ENCODE measurements at places on chromosomes 16 and 17. TPM values are rescaled to one million over a fixed set of nuclear protein-coding genes. Genes with fewer than 3 reads are reported as not detected.
A peak's percentile ranks its signal among the peaks of the same experiment; 100 is the strongest.

GRCh38 chr16:1237990-1238389, 2.5 kb upstream of the TPSAB1 start:
- H3K27ac ChIP-seq = no peak overlapping the region
- no peaks in the 10 kb centered on the region for H3K4me1 ChIP-seq
- peaks cover 3% of the 10 kb centered on the region for H3K27me3 ChIP-seq

DNA sequence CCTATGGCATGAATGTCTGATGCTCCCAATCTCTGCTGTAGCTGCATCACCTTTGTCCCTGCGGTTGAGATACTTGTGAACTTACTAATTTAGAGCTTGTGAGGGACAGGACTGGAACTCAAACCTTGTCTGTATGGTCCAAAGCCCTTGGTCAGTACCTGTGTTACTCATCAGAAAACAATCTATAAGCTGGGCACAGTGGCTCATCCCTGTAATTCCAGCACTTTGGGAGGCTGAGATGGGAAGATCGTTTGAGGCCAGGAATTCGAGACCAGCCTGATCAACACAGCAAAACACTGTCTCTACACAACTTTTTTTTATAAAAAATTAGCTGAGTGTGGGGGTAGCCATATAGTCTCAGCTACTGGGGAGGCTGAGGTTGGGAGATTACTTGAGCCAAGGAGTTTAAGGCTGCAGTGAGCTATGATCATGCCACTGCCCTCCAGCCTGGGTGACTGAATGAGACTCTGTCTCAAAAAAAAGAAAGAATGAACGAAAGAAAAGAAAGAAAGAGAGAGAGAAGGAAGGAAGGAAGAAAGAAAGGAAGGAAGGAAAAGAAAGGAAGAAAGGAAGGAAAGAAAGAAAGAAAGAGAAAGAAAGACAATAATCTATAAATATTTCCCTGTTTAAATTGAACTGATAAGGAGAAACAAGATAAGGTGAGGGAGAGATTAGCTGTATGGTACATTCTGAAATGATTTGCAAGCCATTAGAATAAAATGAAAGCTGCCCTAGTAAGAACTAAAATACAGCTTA, 31.7 kb upstream of the MYH10 start:
- H3K4me1 ChIP-seq = no peaks in the 10 kb centered on the region
- H3K4me3 ChIP-seq = no peak overlapping the region
- H3K36me3 ChIP-seq = no peaks in the 10 kb centered on the region
- H3K27ac ChIP-seq = no peak overlapping the region
- peaks cover 18% of the 10 kb centered on the region for H3K27me3 ChIP-seq
- DNase-seq = no peak

DNA sequence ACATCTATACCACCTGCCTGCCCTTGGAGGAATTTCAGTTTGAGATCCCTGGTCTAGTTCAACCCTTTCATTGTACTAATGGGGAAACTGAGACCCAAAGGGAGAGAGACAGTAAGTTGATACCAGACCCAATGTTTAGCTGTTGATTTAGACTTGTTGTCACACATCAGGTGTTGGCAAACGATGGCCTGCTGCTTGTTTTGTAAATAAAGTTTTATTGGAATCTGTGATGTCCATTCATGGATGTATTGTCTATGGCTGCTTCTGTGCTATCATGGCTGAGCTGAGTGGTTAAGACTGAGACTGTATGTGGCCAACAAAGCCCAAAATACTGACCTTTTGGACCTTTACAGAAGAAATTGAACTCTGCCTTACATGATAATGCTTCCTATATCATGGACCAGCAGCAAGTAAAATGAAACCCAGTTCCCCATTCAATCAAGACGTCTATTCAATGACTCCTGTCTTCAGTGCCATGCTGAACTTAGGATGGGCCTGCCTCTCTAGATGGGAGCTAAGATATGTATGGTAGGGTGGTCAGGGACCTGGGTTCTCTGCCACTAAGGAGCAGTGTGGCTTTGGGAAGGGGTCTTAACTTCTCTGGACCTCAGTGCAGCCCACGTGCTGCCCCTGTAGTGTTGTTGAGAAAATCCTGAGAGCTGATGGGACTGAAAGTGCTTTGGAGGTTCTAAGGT, 111.0 kb downstream of the IRX5 start:
- no peak overlapping the region for H3K4me3 ChIP-seq
- H3K36me3 ChIP-seq = no peaks in the 10 kb centered on the region
- no peak for DNase-seq
- H3K27me3 ChIP-seq = peaks cover 3% of the 10 kb centered on the region
- H3K27ac ChIP-seq = no peak overlapping the region

GRCh38 chr16:67514382-67514828, 14.2 kb upstream of the RIPOR1 start:
- H3K4me1 ChIP-seq = peaks cover 20% of the 10 kb centered on the region
- no peak overlapping the region for H3K27ac ChIP-seq
- H3K4me3 ChIP-seq = no peak overlapping the region
- H3K27me3 ChIP-seq = peaks cover 4% of the 10 kb centered on the region
- peak; percentile 76 for DNase-seq
- H3K36me3 ChIP-seq = no peaks in the 10 kb centered on the region

DNA sequence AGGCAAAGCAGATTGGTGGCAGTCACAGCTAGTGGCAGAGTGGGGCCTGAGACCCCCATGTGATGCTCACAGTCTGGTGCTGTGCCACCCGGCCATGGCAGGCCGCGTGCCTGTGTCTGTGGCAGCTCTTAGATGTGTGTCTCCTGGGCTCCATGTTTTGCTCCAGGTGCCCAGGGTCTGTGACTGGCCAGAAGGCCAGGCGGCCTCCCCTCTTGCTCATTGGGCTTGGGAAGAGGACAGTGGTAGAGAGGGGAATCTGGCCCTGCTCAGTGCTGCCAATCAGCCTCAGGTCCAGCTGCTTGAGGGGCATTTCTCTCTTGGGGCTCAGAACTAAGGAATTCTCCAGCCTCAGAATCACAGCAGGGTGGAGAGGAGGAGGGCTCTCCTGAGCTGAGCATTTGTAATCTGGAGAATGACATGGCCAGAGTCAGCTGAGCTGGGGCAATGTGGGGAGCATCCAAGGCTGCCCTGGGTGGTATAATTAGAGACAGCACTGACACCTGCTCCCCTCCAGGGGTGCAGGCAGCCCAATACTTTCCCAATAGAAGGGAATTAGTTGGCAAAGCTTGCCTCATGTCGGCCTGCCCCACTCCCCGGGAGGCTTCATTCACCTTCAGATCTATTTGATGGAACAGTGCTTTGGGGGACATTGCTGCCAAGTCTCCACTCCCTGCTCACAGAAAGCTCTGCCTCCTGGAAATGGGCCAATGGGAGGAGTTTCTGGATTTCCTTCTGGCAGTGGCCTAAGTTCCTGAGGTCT, 2.7 kb upstream of the LASP1NB start:
- H3K4me1 ChIP-seq = peaks cover 58% of the 10 kb centered on the region

DNA sequence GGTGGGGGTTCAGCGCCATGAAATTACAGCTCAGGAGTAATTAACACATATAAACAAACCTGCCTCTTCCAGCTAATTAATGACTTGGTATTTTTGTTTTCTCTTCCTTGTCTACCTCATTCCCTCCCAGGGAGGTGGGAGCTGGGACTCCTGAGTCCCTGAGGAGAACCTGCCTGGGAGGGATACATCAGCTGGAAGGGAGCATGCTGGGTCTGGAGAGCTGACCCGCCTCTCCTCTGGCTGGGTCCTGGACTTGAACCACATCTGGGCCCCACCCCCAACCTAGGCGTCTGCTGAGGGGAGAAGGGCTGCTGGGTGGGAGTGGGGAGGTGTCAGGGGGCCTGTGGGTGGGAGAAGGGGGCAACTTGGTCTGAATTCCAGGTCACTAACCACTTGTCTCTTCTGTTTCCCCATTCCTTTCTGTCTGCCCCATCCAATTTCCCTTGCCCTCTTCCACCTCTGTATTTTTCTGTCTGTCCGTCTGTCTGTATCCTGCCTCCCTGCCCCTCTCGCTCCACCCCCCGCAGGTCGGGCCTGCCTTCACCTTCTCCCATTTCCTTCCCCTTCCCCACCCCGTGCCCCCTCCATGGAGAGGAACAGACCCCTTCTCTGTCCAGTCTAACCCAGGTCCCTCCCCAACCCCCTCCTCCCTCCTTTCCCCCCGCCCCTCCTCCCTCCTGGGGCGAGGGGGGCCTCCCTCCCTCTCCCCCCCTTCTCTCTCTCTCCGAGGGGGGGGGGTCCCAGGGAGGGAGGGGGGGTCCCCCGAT, at the start of gene NLGN2:
Gene NLGN2, plus strand, starts transcription at position 361 of the 767 bp plus-strand sequence. CDS start 411 bp downstream, outside the sequence.
- peaks cover 17% of the 10 kb centered on the region for H3K36me3 ChIP-seq
- H3K27ac ChIP-seq = no peak within 1 kb of the TSS
- H3K4me1 ChIP-seq = peaks cover 23% of the 10 kb centered on the region

DNA sequence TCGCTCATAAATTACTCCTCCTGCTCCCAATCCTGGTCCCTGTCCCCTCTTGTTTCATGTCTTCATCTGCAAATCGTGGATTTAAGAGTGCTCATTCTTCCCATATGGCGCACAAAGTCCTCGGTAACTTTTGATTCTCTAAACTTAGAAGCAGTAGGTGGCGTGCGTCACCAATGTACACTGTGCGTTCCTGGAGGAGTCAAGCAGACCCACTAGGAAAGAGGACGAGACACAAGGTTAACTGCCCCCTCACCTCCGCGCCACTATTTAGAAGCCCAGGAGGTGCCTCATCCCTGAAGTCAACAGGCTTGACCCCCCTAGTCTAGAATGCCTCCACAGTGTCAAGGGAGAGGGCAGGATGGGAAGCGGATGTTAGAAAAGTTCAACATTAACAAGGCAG, 2.9 kb downstream of the SLC13A5 start:
- H3K36me3 ChIP-seq = no peaks in the 10 kb centered on the region
- H3K27ac ChIP-seq = no peak overlapping the region
- H3K4me3 ChIP-seq = no peak overlapping the region
- no peaks in the 10 kb centered on the region for H3K4me1 ChIP-seq
- peaks cover 48% of the 10 kb centered on the region for H3K27me3 ChIP-seq
- DNase-seq = no peak

SPATA32 gene
- total RNA-seq = not detected

KRTAP2-2 gene
- 0.63 TPM for total RNA-seq

GRCh38 chr16:82700541-82701235, 73.9 kb downstream of the CDH13 start:
- no peaks in the 10 kb centered on the region for H3K36me3 ChIP-seq
- H3K4me1 ChIP-seq = peaks cover 37% of the 10 kb centered on the region
- H3K27ac ChIP-seq = peak overlapping the region; percentile 36

GRCh38 chr17:78368854-78369495, 9.1 kb upstream of the SOCS3 start:
- no peak overlapping the region for H3K27ac ChIP-seq
- no peaks in the 10 kb centered on the region for H3K36me3 ChIP-seq
- H3K4me1 ChIP-seq = peaks cover 23% of the 10 kb centered on the region
- H3K4me3 ChIP-seq = no peak overlapping the region
- peaks cover 11% of the 10 kb centered on the region for H3K27me3 ChIP-seq
- no peak for DNase-seq

DNA sequence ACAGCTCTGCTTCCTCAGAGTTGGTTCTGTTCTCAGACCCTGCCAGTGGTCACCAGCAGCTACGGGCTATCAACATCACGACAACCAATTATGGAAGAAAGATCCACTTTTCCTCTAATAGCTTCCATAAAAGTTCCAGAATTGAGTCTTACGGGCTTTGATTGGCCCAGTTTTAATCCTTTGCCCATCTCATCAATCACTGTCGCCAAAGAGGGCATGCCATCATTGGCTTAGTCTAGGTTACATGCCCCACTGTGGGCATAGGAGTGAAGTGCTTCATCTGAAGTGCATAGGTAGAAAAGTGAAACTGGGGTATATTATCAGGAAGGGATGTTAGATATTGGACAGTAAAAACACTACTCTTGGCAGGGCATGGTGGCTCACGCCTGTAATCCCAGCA, 76.6 kb upstream of the DHX40 start:
- H3K4me1 ChIP-seq = peaks cover 20% of the 10 kb centered on the region
- no peak overlapping the region for H3K27ac ChIP-seq
- H3K36me3 ChIP-seq = no peaks in the 10 kb centered on the region
- no peak overlapping the region for H3K4me3 ChIP-seq
- H3K27me3 ChIP-seq = peaks cover 11% of the 10 kb centered on the region

GRCh38 chr16:17070882-17071592, 399.7 kb downstream of the XYLT1 start:
- no peak overlapping the region for H3K27ac ChIP-seq
- no peak overlapping the region for H3K4me3 ChIP-seq
- H3K4me1 ChIP-seq = no peaks in the 10 kb centered on the region
- no peak for DNase-seq

- peaks cover 9% of the 10 kb centered on the region for H3K4me1 ChIP-seq
- H3K4me3 ChIP-seq = peak overlapping the region; percentile 91
- H3K36me3 ChIP-seq = no peaks in the 10 kb centered on the region
- H3K27me3 ChIP-seq = peaks cover 4% of the 10 kb centered on the region
- no peak overlapping the region for H3K27ac ChIP-seq
- no peak for DNase-seq
Observed at GRCh38 chr16:1942047-1942809, 771 bp downstream of the MSRB1 start.

- DNase-seq = no peak
- H3K27me3 ChIP-seq = peaks cover 21% of the 10 kb centered on the region
- H3K36me3 ChIP-seq = no peaks in the 10 kb centered on the region
- no peak overlapping the region for H3K27ac ChIP-seq
Observed at GRCh38 chr16:54974367-54974766, 43.7 kb downstream of the IRX5 start.

GRCh38 chr17:725746-726145, 6.7 kb upstream of the TLCD3A start:
- no peak overlapping the region for H3K4me3 ChIP-seq
- no peak for DNase-seq
- H3K4me1 ChIP-seq = peaks cover 6% of the 10 kb centered on the region
- H3K36me3 ChIP-seq = no peaks in the 10 kb centered on the region
- H3K27ac ChIP-seq = no peak overlapping the region

CD300A gene
- not detected for total RNA-seq

- no peak for DNase-seq
- no peak overlapping the region for H3K4me3 ChIP-seq
- no peaks in the 10 kb centered on the region for H3K36me3 ChIP-seq
- H3K27ac ChIP-seq = no peak overlapping the region
- no peaks in the 10 kb centered on the region for H3K27me3 ChIP-seq
Observed at GRCh38 chr16:59030923-59031485, 296.9 kb upstream of the GOT2 start.

Measured in HFFc6 (cell line).